Bronchial epithelial cell (primary cell): ENCODE measurements at places on chromosomes 6 and 20.
A peak's percentile ranks its signal among the peaks of the same experiment; 100 is the strongest.

DNA sequence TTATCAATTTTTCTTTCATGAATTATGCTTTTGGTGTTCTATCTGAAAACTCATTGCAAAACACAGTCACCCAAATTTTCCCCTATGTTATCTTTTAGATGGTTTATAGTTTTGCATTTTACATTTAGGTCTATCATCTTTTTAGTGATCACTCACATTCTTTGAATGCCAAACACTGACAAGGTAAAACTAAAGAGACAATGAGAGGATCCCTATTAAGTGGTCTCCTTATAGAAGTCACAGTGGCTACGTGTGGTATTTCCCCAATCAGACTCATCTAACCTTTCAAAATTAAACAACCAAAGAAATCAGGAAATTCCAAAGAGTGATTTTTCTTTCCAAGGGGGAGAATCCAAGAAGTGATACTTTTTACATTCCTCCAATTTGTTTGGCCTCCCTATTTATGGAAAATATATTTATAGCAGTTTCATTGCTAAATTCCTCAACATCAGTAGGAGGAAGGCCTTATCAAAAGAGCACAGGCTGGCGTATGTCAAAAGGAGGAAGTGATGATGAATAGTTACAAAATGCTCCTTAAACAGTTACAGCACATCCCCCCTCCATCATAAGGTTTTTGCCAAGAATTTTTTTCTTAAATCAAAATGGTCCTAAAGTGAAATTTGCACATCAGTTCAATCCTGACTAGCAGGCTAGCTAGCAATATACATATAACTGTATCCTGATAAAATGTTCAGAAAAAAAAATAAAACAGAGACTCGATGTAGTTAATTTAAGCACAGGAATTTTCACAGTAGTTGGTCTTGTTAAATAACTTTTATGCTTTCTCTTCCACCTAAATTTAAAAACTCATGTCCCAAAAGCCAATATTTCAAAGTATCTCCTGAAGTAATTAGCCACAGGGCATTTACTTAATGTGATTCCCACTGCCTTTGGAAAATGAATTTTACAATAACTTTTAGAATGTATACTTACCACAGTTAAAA, 76.2 kb upstream of the IPCEF1 start:
- peak; percentile 22 for DNase-seq

DNA sequence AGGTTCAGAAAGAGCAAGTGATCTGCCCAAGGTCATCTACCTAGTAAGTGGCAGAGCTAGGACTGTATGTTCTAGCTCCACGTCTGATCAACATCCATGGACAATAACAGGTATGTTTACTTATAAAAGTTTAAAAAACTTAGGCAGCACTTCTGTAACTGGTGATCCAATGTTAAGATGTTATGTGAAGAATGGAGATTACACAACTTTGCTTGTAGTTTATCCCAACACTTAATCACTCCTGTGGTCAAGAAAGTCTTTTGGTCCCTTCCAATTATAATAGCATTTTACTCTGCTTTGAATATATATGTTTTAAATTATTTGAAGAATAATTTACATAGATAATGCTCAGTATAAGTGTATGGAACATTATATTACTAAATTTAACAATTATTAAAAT, 4.8 kb downstream of the FBXO30 start:
- no peak for DNase-seq

GRCh38 chr6:161210857-161211256, 63.0 kb downstream of the AGPAT4 start:
- DNase-seq = no peak

DNA sequence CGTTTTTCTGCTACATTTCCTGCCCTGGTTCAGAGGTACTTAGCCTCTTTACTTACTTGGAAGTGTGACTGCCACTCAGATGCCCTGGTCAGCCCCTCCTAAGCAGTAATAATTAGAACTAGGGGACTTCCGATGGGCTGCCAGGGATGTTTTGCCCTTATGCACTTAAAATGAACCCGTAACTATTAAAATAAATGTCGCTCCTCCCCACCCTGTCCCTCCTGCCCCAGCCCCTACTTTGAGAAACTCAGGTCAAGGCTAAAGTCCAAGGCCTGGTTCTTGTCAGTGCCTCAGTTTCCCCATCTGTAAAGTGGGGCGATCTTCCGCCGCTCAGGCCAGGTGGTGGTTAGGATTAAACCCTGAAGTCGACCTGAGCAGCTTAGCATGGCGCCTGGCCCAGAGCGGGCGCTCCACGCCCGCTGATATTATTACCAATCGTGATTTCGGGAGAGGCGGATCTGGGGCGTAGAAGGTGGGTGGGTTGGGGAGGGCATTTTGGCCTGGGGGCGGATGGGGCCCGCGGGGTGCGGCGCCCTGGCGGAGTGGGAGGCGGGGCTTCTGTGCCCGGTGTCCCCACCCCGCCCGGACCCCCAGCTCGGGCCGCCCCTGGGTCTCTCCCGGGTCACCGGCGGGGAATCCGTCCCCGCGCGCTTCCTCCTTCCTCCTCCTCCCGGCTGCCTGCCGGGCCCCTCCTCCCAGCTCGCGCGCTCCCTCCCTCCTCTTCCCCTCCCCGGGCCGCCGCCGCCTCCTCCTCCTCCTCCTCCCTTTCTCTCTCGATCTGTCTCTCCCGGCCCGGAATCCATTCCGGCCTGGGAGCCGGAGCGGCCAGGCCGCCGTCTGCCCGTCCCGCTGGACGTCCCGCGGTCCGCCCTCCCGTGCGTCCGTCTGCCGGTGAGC, at the start of gene SRC:
TSS of gene SRC (plus strand) at position 802 of the 897 bp plus-strand sequence. CDS start 38,014 bp downstream, outside the sequence.
- peak; percentile 44 for DNase-seq

DNA sequence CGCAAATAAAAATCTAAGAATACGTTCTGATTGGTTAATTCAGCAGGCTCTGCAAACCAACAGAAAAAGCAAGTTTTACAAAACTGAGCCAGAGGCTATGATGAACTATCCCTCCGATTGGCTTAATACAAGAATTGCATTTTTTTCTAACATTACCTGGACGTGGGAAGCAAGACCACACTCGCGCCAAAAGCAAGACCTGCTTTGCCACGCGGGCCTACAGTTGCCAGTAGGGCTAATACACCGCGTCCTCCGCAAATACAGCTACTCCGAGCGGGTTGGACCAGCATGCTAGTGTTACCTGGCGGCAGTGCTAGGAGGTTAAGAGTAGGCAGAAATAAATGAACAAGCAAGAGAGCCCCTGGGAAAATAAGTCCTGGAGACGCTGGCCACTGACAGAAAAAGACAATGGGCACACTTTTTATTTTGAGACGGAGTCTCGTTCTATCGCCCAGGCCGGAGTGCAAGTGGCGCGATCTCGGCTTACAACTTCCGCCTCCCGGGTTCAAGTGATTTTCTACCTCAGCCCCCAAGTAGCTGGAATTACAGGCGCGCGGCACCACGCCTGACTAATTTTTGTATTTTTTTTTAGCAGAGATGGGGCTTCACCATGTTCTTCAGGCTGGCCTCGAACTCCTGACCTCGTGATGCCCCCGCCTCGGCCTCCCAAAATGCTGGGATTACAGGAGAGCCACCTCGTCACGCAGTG, 131.9 kb upstream of the BTN3A2 start:
- DNase-seq = peak; percentile 44

- no peak for DNase-seq
Measured at GRCh38 chr6:83096791-83097190, 29.3 kb downstream of the DOP1A start.

DNA sequence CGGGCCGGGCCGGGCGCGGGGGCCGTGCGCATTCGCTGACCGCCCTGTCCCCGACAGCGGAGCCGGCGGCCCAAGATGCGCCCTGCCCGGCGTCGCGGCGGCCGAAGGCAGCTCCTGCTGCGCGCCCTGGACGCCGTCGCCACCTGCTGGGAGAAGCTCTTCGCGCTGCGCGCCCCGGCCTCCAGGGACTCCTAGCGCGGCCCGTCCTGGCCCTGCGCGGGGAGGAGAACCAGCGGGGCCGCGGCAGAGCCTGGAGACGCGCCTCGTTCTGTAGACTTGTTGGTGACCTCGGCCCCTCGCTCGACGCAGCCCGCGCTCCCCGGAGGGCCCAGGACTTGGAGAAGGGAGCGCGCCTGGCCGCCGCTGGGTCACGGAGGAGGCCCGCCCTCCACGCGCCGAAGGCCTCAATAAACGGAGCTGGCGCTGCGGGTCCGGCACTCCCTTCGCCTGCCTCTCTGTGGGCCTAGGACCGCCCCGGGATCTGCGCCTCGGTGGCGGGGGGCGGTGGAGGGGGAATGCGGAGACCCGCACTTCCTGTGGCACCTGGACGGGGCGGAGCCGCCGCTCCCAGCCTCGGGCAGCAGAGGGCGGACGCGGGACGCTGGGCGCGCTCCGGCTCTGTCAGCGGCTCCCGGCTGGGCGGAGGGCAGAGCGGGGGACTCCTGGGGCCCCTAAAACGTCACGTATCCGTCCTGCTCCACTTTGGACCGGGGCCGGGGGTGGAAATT, 2.7 kb downstream of the C20orf204 start:
- peak; percentile 40 for DNase-seq

GRCh38 chr6:49541936-49542335, 8.5 kb upstream of the C6orf141 start:
- DNase-seq = peak; percentile 73

DNA sequence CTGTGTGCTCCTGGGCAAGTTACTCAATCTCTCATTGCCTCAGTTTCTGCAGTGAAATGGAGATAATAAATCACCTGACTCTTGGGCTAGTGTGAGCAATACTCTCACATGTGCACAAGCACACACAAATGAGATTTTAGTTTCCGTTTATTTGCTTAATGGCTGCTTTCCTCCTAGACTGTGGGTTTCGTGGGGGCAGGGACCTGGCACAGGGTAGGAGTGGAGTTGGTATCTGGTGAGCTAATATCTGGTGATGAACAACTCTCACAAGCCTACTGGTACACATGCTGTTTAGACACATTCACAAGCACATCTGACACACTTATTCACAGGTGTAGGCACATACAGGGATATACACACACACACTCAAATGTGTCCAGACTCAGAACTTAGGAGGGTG, 73.8 kb downstream of the TOX2 start:
- no peak for DNase-seq

- DNase-seq = no peak
Measured at GRCh38 chr20:23513164-23513563, 22.2 kb downstream of the CST8 start.

GRCh38 chr6:43509142-43509983, 783 bp downstream of the LRRC73 start:
- no peak for DNase-seq

- no peak for DNase-seq
Measured at GRCh38 chr6:34334796-34335416, 57.6 kb downstream of the NUDT3 start.

DNA sequence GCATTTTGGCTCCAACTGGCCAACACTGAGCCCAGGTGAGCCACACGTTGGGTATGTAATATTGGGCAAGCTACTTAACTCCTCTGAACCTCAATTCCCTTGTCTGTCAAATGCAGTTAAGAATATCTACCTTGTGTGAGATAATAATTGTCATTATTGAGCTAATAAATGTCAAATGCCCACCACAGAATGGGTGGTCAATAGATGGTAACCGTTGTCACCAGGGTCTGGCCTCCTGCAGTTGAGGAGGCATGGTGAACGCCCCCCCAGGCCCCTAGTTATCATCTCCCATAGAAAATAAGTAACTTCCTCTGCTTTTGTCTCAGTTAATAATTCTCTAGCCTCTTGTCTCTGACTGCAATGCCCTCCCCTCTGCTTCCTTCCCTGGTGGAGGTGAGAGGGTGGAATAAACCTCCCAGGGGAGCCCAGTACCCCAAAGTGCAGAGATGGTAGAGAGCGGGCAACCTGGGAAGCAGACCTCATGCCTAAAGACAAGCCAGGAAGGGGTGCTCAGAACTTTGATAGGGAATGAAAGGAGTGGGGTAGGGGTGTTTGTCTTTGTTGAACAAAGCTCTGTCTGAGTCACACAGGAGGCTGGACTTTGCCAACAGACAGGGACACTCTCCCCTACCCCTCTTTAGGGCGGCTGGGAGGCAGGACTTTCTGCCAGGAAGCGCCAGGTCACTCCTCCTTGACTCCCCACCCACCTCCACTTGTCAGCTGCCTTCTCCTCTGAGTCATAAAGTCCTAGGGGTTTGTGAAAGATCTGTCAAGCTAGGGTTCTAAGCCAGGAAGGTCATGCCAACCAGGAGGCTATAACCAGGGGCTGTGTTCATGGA, 1.3 kb upstream of the UNC5CL start:
- DNase-seq = peak; percentile 84

DNA sequence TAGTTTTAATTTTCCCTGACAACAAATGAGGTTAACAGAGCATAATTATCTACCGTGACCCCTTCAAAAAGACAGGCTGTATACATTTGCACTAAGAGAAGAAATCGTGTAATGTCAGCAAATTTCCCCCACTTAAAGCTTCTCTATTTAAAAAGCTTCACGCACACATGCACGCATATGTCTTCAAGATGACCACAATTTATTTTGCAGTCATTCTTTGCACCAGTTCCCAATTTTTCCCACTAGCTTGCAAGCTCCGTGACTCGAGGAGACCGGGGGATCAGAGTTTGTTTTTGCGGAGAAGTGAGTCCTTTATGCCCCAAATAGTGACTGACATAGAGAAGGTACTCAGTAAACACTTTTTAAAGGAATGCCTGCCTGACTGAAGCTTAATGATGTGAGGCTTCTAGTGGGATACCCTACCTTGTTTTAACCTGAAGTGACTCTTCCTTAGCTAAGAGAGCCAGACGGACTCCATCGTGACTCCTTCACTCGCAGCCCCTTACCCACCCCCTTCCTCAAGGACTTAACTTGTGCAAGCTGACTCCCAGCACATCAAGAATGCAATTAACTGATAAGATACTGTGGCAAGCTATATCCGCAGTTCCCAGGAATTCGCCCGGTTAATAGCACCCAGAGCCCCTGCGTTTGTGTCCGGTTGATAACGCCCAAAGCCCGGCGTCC, 9.3 kb upstream of the NQO2 start:
- peak; percentile 41 for DNase-seq

DNA sequence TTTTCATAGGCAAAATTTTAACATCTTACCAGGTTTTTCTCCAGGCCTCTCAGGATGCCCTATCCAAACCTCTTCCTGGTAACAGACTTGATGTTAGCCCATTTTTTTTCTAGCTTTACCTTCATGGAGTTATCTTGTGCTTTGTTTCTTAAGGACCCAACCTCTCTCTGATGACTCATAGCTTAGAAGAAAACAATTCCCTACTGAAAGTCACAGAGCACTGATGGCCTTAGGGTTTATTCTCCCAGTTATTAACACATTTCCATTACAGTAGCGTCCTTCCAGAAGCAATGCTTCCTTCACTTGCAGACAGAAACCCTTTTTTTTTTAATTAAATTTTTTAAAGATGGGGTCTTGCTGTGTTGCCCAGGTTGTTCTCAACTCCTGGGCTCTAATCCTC, 79.4 kb downstream of the IYD start:
- peak; percentile 53 for DNase-seq
